ENCODE measurements at places on chromosomes 5 and 9.

DNA sequence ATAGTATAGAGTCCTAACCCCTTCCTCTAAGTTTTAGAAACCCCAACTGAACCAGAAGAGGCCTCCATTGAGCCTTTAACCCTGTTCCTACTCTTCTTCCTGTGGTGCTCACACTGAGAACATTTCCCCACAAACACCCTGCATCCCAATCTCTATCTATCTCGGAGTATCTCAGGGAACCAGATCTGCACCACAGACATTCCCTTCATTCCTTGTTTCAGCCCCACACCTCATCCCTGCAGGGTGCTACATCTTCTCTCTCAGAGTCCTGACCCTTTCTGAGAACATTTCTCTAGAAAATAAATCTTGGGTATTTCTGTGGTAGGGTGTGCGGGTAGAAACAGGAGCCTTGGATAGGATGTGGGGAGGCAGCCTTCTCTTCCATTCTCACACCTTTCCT is 507.8 kb downstream of the PDE4D start:
- DNase-seq, result no peak

GRCh38 chr5:41637424-41637823 is 127.0 kb upstream of the PLCXD3 start:
- no peak for DNase-seq

GRCh38 chr5:151742870-151743294 is 15.5 kb downstream of the ATOX1 start:
- DNase-seq, result no peak

GRCh38 chr9:131748411-131748955 is 8.6 kb upstream of the RAPGEF1 start:
- no peak for DNase-seq

DNA sequence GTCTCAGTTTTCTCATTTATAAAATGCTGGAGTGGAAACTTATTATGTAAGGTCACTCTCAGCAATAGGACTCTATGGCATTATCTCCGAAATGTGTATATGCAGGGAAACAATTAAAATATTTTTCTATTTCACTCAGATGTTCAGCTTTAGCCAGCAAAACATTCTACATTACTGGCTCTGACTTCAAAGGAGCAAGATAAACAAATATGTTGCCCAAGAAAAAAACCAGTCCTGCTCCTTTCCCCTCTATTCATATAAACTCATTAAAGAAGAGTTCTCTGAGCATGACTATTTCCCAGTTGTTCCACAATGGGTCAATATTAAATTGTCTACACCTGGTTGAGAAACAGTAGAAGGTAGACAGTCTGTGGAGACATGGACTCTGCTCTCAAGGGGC is 155.0 kb downstream of the NPR3 start:
- no peak for DNase-seq

- no peak for DNase-seq
Observed at GRCh38 chr9:32577316-32577715, 4.4 kb upstream of the NDUFB6 start.

DNA sequence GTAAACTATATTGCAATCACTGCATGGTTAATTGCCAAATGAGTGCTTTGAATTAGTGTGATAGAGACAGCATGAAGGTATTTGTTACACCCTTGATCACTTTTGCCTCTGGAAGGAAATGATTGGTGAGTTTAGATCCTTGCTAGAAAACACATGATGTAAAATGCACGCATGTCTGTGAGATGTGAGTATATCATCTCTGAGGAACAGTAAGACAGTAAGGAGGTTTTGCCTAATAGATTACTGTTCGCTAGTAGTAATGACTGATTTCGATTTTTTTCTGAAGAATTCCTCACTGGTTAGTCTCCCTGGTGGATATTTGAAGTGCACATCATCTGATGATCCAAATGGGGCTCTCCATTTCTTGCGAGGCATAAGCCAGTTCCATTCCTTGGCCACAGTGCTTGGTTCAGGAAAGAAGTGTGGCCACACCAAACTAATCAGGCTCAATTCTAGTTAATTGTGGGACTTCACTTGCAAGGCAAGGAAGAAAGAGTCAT is 156.4 kb upstream of the ADRA1B start:
- no peak for DNase-seq

DNA sequence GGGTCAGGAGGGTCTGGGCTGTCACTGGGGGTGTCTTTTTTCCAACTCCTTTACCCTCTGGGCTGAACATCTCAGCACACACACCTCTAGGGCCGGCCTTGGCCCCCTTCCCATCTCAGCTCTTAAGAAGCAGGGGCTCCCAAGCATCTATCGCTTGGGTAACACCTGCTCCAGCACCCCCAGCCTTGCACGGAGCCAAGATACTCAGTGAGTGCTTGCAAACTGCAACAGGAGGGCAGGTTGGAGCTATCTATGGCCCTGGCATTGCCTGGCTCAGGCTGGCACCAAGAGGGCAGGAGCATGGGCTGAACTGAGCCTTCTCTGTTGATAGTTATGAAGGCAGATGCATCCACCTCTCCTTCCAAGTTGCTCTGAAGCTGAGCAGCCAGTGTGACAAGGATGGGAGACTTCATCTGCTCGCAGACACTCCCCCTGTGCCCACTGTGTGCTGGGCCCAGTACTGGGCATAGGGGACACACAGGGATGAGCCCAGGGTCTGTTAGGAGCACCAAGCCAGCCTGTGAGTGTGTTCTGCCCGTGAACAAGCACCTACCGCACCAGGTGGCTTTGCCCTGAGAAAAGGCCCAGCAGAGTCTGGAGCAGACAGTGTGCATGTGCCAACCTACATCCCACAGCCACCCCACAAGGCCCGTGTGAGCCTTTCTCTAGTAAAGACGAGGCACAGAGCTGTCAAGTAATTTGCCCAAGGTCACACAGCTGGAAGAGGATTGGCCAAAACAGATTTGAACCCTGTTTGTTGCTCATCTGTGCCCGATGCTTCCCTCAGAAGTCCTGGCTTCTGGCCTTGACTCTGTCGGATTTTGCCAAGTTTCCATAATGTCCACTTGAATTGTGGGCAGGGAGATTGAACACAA is 58.2 kb downstream of the PHF2 start:
- no peak for DNase-seq

- DNase-seq, result no peak
Observed at GRCh38 chr5:99368726-99369125, 439.9 kb upstream of the CHD1 start.

GRCh38 chr5:135359374-135360165 is 39.5 kb downstream of the MACROH2A1 start:
- DNase-seq, result no peak

- no peak for DNase-seq
Observed at GRCh38 chr5:15371184-15371583, 128.8 kb upstream of the FBXL7 start.

GRCh38 chr9:95481000-95481399 is 35.8 kb downstream of the PTCH1 start:
- DNase-seq, result no peak

DNA sequence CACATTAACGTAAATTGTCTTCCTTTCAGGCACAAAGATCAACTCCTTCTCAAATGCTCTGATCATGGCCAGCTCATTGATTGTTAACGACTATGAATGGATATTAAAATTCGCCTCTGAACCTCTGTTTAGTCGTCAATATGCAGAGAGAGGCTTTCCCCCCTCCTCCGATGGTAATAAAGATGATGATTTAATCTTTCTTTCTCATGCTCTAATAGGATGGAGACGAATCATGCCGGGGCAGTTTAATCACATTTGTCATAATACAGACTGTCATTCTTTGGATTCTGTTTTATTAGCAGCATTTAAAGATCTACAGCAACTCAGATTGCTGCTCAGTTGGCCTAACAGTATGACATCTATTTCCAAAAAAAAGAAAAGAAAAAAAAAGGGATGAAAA is 132.9 kb downstream of the SREK1 start:
- no peak for DNase-seq

GRCh38 chr9:134839455-134840125 is 41.0 kb upstream of the FCN2 start:
- DNase-seq, result no peak

DNA sequence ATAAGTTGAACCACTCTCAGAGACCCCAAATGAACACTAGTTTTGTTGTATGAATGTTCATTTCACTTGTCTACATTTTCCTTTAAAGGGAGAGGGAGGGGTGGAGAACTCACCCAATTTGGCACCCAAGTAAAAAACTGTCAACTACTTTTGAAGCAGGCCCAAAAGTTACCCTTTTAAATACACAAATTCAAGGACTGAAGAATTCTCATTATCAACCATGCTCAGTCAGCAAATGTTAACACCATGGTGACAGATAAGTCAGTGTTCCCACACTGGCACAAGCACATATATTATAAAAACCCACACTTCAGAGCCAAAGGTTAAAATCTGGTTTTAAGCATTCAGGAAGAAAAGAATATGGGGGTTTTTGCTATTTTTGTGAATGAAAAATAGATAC is 31.6 kb downstream of the CSNK1A1 start:
- no peak for DNase-seq

DNA sequence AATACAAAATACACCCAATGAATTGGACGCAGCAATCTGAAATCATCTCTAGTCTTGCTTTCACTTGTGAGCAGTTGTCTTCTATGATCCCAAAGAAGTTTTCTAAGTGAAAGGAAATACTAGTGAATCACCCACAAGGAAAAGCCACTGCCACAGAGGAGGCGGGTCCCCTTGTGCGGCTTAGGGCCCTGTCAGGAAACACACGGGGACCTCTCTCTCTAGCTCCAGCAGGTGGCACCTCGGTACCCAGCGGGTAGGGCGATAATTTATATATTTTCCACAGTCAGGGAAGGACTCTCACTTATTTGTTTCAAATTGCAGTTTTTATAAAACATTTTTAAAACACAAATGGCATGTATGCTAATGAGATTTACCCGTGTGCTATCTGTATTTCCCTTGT is 417.1 kb downstream of the KDM4C start:
- no peak for DNase-seq

DNA sequence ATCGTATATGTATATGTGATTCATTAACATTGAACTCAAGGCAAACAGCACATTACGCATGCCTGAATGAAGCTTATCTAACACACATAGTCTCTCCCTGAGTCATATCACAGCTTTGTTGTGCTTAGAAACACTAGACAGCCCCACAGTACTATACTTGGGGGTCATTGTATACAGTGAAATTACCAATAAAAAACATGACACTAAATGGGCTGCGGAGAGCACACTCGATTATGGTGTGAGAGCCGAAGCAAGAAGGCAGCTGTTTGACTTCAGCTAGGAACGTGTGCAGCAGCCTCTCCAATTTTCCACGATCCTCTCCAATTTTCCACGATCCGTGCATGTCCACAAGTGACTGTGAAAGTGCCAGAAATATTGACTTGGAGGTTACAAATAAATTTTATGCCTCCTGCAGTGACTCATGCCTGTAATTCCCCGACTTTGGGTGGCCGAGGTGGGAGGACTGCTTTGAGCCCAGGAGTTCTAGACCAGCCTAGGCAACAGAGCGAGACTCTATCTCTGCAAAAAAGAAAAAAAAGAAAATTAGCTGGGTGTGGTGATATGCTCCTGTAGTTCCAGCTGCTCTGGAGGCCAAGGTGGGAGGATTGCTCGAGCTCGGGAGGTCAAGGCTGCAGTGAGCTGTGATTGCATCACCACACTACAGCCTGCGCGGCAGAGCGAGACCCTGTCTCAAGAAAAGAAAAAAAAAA is 102.4 kb downstream of the DAPK1 start:
- no peak for DNase-seq

DNA sequence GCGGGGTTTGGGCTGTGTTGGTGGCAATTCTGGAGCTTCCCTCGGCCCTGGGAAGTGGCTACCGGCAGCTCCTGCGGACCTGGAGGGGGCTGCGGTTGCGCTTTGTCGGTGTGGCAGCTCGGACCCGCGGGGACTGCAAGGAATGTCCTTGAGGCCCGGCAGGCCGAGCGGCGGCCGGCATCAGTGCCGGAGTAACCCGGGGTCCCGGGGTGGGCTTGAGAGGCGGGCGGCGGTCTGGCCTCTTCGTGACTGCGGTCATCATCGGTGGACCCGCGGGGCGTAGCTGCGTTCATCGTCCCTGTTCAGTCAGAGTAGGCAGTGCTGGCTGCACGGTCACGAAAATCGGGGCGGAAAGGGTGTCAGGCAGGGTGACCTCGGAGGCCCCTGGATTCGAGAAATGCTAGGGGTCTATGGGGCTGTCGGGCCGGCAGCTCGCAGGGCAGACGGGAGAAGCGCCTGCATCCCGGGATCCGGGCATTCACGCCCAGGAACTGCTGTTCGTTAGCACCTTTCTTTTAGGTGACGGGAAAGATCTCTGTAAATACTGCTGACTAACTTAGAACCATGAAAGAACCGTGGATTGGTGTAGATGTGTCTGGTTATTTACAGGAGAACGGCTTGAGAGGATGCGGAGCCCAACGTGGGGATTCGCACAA is 474 bp downstream of the HMGCR start:
- no peak for DNase-seq

DNA sequence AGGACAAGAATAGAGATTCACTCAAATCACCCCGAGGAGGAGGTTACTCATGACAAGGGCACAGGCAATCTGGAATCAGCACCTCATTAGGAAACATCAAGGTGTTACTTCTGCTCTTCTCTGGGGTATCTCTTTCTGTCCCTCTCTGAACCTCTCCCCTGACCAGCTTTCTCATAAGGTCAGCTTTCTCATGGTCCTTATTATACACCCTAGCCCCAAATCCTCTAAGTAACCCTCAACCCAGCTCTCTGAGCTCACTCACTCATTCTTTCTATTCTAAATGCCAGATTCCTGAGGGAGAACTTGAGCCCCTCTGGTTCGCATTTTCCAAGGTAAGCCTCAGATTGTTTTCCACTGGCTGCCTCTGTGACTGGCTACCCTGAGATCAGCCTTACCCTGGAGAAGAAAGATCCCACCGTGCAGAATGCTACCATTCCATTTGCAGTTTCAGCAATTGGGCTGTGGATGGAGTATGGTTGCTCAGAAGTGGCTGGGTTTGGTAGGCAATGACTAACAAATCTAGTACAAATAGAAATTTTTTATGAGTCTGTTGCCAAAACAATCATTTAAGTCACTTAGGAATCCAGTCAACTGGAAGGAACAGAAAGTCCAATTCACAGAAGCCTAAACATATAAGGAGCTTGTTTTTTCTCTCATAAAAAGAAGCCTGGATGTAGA is 9.0 kb upstream of the TIMD4 start:
- DNase-seq, result no peak

Data from GM19239 (cell line).